ENCODE measurements at places on chromosomes 2 and 18.

GRCh38 chr2:80348953-80349352, 44.4 kb upstream of the LRRTM1 start:
- DNase-seq = no peak

DNA sequence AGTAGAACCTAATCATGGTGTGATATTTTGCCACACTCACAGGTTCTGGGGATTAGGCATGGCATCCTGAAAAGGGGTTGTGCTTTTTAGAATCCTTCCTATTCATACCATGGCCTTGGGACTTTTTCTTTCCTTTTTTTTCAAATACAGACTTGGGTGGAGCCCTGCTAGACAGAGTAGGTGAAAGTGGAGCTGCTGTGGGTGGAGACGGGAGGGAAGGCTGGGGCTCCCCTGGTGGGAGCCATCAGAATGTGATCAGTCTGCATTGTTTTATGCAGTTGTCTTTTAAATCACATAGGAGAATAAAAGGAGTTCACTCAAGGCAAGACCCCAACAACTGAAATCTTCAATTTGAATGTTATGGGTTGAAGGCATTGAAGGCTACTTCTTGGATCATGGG, 130.2 kb downstream of the VAPA start:
- no peak for DNase-seq

DNA sequence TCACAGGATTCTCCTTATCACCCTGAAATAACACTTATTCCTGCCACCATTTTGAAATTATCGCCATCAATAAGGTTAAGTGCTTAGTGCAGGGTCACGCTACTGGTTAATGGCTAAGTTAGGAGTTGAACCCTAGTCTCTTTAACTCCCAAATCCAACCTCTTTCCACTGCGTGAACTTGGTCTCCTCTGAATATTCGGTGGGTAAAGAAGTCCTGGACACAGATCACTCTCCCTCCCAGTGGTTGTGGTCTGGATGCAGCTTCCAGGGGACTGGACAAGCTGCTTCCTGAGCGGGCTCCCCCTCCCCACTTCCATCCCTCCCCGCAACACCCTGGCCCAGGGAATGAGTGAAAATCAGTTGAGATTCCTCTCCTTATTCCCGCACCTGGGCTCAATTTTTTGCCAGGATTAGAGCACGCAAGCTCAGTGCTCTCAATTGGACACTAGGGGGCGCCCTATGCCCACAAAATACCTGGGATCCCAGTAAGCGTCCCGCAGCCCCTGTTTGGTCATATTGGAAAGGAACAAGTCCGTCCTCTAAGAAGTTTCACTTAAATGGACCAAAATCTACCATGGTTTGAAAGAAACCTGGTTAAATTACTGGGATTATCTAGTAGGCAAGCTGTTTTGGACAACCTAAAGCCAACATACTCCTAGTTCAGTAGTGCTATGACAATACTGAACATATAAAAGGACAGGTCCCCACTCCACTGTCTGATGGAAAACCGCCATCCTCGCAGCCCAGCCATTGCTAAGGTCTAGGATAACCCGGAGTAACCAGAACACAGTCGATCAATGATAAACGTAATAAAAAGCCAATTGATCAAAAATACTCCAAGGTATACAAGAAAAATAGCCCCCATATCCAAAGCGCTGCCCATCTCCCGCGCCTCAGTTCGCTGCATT, 40.4 kb downstream of the DHRS9 start:
- peak; percentile 65 for DNase-seq

DNA sequence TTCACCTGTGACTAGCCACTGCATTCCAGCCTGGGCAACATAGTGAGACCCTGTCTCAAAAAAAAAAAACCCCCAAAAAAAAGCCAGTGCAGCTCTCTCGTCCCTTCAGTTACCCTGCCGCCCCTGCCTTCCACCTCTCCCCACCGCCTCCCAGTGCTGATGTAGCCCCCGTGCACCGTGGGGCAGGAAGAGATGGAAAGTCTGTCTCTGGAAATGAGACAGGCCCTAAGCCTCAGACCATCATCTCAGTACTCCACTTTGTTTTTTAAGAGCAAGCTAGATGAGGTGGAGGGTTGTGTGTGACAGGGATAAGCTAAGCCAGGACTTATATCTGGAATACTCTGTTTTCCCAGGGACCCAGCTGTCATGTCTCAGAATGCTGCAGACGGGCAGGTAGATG, 32.0 kb downstream of the MERTK start:
- DNase-seq = no peak

- no peak for DNase-seq
These were observed 69.5 kb upstream of the PELI1 start for GRCh38 chr2:64213532-64214275.

DNA sequence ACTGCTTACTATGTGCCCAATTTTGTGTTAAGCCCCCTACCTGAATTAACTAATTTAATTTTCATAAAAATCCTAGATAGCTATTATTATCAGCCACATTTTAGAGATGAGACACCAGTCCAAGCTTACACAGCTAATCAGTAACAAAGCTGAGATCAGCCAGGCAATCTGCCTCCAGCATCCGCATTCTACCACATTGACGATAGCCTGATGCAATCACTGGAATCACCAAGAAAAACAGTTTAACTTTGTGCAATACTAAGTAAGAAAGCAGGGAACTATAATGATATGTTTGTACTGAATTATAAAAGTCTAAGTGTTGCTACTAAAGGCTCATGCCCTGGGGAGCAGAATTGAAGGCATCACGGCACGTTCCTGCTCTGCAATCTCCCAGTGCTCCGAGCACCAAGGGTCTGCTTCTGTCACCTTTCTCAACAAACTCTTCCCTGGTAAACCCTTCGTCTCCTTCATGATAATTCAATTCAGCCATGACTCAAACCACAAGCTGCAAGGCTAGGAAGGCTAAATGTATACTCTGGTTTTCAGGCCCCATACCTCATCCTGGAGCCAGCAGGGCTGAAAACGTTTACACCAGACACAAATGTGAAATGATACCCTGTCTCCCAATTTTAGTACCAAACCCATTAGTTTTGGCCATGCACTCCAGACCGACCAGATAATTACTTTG, 19.4 kb downstream of the KANSL3 start:
- DNase-seq = no peak

- no peak for DNase-seq
These were observed 2.9 kb downstream of the DNPEP start for GRCh38 chr2:219384859-219385258.

- DNase-seq = no peak
These were observed 22.1 kb downstream of the MFF start for GRCh38 chr2:227347117-227347516.

DNA sequence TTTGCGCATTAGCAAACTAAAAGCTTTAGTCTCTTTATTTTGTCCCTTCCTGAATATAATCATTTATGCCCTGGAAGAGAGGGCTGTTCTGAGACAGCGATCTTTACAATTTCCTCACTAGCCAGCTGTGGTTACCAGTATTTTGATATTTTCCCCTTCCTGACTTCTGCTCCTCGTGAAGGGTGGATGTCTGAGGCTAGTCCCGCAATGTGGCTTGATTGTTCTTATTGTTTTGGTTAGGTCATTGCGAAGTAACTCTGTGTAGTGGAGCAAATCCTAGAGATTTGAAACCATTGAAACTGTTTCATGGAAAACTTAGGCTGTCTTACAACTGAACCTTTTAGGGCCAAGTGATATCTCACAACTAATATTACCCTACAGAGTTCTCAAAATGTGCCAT, 2.4 kb downstream of the MRPL33 start:
- no peak for DNase-seq

- peak; percentile 98 for DNase-seq
These were observed 574 bp upstream of the NCL start for GRCh38 chr2:231464576-231465540.

- peak; percentile 58 for DNase-seq
These were observed 58.1 kb downstream of the AGAP1 start for GRCh38 chr2:235551965-235552364.

- peak; percentile 29 for DNase-seq
These were observed 412 bp downstream of the GPD2 start for GRCh38 chr2:156436497-156437085.

DNA sequence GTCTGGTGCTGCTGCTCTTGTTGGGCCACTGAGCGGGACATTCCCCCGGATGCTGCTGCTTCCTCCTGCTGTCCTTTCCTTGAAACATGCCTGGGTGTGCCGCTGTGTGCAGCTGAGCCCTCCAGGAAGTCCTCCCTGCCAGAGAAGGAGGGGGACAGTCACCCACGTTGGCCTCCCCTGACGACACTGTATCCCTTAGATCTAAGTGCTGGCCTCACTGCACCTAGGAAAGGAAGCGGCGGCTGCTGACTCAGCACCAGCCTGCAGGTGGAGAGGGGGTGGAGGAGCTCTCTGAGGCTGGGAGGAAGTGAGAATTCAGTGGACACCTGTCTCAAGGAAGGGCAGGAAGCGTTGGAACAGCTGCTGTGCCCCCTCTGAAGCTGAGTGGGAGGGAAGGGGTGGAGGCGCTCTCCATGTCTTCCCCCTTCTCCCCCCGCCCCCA, 239.8 kb downstream of the HAUS1 start:
- no peak for DNase-seq

DNA sequence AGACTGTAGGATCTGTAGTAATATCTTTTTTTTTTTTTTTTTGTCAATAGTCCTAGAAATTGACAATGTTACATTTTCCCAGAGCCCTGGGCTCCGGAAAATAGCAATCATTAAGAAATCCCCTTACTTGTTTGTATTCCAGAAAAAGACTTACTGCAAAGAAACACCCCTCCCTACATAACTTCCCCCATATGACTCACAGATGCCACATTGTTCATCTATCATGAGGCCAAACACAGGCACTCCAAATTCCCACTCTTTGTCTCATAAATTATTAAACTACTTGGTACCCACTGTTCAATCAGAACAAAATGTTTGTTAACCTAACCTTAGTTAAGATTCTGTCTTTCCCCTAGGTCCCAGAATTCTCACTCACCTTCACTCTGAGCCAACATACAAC, 53.5 kb downstream of the TEX51 start:
- DNase-seq = no peak

DNA sequence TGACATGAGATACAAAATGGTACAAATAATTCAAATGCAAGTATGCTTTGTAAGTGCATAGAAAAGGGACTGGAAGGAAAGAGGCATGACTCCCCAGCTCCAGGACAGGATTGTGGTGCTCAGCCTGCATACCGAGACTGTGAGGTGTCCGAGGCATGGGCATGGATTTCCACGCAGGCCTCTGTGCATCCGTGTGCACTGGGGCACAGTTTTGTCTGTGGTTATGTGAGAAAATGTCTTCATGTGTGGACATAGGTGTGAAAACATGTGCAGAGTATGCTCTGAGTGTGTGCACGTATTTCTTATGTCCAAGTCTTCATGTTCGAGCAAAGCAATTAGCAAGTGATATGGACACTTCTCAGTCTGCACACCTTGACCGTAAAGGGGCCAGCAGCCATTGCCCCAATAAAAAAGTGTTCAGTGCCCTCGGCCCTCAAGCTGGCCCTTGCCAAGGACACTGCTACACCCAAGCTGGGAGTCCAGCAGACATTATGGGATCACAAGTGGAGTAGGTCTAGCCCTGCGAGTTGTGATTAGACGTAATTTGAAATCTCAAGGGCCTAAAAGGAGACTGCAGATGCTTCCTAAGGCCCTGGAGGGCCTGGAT, 120.7 kb downstream of the CYP26B1 start:
- DNase-seq = no peak

GRCh38 chr2:25617948-25618646, 55.3 kb downstream of the DTNB start:
- peak; percentile 73 for DNase-seq

- DNase-seq = no peak
These were observed 142.6 kb upstream of the ALKAL2 start for GRCh38 chr2:430291-431040.

DNA sequence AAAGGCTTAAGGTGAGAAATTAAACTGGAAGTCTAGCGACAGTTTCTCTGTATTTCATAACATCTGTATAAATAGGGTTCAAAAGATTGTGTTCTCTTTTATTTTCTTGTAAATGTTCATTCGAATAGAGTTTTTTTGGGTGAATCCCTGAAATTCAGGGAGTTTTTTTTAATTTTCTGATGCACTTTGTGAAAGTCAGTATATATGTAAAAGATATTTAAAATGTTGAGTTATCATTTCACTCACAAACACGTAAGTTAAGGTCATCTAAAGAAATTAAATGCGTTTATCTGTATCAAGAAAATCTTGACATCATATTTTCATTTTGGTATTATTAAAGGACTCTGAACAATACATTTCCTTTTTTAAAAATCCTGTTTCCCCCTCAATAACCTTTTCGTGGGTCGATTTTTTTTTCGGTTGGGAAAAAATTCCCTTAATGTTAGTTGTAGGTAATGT, 3.4 kb downstream of the SP9 start:
- no peak for DNase-seq

GRCh38 chr2:113238871-113239839, 39.6 kb downstream of the PAX8 start:
- no peak for DNase-seq

GRCh38 chr2:8232871-8233270, 449.0 kb upstream of the ID2 start:
- DNase-seq = no peak

DNA sequence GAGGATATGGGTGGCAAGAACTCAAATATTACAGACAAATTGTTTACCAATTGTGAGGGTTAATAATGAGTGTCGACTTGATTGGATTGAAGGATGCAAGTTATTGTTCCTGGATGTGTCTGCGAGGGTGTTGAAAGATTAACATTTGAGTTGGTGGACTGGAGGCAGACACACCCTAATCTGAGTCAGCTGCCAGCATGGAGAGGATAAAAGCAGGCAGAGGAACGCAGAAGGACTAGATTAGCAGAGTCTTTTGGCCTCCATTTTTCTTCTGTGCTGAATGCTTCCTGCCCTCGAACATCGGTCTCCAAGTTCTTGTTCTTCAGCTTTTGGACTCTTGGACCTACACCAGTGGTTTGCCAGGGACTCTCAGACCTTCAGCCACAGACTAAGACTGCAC, 1503.7 kb downstream of the LRP1B start:
- DNase-seq = no peak

GRCh38 chr2:171394164-171394740, 39.5 kb downstream of the METTL8 start:
- no peak for DNase-seq

GRCh38 chr2:24402242-24403097, 42.1 kb upstream of the ITSN2 start:
- no peak for DNase-seq

- no peak for DNase-seq
These were observed 32.1 kb downstream of the ME2 start for GRCh38 chr18:50911006-50911405.

GRCh38 chr2:148238561-148238960, 217.7 kb downstream of the MBD5 start:
- no peak for DNase-seq

DNA sequence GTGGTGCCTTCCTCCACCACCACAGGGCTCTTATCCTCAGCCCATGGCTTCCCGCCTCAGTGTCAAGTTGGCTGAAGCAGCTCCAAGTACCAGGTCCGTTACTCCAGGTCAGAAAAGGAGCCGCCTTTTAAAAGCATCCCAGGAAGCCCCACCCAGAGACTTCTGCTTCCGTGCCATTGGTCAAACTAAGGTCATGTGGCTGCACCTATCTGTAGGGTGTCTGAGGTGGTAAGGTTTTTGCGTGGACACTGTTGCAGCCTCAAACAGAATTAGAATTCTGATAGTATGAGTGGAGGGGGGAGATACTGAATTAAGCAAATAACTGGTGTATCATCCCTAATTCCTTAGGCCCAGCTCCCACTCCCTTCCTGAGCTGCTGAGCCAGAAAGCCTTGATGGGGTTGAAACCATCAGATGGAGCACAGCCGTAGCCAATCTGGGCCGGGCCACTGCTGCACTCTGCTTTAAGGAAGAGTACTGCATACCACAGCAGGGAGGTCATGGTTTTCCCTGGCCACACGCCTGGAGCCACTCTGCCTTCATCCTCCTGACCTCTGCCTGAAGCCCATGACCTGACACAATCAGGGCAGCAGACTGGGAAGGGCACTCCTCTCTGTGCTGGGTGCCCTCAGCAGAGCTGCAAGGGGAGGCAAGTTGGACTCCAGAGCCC, 8.4 kb downstream of the TMEM247 start:
- peak; percentile 84 for DNase-seq

Measured in hepatic stellate cell (primary cell).